Esophagus squamous epithelium (tissue), 5 donors: ENCODE measurements at places on chromosomes 13 and 19.

DNA sequence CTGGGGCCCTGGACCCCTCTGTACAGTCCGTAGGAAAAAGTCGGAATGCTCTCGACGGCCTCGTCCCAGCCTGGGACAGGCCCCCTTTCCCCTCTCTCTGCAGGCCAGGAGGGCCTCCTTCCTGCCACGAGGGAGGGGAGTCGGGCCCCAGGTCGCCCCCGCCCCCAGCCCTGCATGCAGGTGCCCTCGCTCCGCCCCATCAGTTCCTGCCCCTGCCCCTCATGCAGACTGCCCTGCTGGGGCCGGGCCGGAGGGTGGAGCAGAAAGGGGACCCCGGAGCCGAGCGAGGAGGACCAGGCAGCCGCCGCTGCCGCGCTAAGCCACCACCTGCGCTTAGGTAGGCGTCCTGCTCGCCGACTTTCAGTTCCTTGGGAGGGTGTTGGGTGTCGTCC, 7.3 kb downstream of the LYL1 start:
- no peaks in the 10 kb centered on the region for H3K36me3 ChIP-seq
- peak overlapping the region; percentile 23 for H3K4me3 ChIP-seq
- no peaks in the 10 kb centered on the region for H3K27me3 ChIP-seq
- peak overlapping the region; percentile 85 for H3K27ac ChIP-seq
- peaks cover 66% of the 10 kb centered on the region for H3K4me1 ChIP-seq
- DNase-seq = no peak

DNA sequence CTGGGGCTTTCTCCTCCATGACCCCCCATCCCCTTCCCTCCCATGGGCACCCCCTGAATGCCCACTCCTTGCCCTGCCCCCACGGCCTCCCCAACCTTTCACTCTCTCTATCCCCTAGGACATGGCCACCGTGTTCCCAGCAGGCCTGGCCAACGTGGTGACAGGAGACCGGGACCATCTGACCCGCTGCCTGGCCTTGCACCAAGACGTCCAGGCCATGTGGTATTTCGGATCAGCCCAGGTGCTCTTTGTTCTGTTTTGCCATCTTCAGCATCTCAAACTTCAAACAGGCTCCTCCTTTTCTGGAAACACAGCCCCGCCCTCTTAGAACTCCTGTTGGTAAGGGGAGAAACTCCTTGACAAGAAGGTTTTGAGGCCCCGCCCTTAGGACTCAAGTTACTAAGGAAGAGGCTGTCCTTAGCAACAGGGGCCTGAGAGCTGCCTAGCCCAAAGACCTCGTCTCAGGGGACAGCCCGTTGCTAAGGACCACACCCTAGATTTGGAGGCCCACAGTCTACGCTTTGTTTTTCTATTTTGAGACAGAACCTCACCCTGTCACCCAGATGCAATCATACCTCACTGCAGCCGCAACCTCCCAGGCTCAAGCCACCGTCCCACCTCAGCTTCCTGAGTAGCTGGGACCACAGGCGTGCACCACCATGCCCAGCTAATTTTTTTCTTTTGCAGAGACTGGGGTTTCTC, 5.1 kb upstream of the FLT3LG start:
- peaks cover 10% of the 10 kb centered on the region for H3K4me1 ChIP-seq
- H3K27me3 ChIP-seq = no peaks in the 10 kb centered on the region
- peak overlapping the region; percentile 95 for H3K27ac ChIP-seq

DNA sequence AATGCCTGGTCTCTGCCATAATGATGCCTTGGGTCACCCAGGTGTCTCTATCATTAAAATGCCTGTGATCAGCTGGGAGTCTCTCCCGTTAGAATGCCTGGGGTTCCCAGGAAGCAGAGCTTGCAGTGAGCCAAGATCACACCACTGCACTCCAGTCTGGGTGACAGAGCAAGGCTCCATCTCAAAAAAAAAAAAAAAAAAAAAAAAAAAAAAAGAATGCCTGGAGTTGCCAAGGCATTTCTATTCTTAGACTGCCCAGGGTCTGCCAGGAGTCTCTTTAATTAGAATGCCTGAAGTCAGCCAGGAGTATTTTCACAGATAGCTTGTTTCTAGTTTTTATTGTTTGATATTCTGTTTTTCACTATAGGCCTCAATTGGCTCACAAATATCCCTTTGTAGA, 1552.5 kb downstream of the UQCRFS1 start:
- no peak overlapping the region for H3K4me3 ChIP-seq
- no peaks in the 10 kb centered on the region for H3K4me1 ChIP-seq
- no peak for DNase-seq
- H3K27ac ChIP-seq = no peak overlapping the region
- H3K27me3 ChIP-seq = no peaks in the 10 kb centered on the region
- no peaks in the 10 kb centered on the region for H3K36me3 ChIP-seq

GRCh38 chr19:51016798-51017683, 2.5 kb downstream of the KLK10 start:
- H3K4me1 ChIP-seq = peaks cover 56% of the 10 kb centered on the region
- no peaks in the 10 kb centered on the region for H3K27me3 ChIP-seq
- peak overlapping the region; percentile 66 for H3K4me3 ChIP-seq
- H3K36me3 ChIP-seq = no peaks in the 10 kb centered on the region
- H3K27ac ChIP-seq = peak overlapping the region; percentile 88
- DNase-seq = no peak

DNA sequence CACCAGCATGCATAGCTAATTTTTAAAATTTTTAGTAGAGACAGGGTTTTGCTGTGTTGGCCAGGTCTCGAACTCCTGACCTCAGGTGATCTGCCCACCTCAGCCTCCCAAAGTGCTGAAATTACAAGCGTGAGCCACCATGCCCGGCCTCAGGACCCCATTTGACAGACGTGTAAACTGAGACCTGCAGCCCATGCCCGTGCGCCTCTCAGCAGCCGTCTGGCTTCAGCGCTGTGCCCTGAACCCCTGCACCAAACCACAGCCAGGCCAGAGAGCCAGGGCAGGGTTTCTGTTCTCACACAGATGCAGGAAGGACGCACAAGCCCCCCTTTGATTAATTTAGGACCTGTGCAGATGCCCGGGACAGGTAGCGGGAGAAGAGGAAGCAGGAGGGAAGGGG, 7.3 kb upstream of the FFAR1 start:
- no peak for DNase-seq
- H3K27ac ChIP-seq = no peak overlapping the region
- H3K27me3 ChIP-seq = no peaks in the 10 kb centered on the region
- no peaks in the 10 kb centered on the region for H3K4me1 ChIP-seq

DNA sequence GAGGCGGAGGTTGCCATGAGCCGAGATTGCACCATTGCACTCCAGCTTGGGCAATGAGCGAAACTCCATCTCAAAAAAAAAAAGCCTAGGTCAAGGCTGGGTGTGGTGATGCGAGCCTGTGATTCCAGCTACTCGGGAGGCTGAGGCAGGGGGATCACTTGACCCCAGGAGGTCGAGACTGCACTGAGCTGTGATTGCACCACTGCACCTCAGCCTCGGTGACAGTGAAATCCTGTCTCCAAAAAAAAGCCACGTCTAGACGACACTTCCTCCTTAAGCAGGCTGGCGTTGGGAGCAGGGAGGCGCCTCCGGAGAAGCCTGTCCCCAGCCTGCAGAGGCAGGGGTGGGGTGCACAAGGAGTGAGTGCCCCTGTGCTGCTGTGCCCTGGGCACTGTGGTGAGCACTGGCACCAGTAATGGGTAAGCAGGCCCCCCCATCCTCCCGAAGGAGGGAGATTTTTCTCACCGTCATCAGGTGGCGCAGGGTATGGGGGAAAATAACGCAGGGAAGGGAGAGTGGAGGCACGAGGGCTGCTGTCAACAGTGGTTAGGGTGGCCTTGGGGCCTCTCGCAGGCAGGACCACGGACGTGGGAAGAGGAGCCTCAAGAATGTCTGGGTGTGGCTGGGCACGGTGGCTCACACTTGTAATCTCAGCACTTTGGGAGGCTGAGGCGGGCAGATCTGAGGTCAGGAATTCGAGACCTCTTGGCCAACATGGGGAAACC, 706 bp downstream of the P2RY11 start:
- DNase-seq = no peak
- H3K36me3 ChIP-seq = peaks cover 86% of the 10 kb centered on the region
- H3K4me3 ChIP-seq = no peak overlapping the region
- peak overlapping the region; percentile 57 for H3K27ac ChIP-seq
- peaks cover 12% of the 10 kb centered on the region for H3K4me1 ChIP-seq

- no peak for DNase-seq
- no peak overlapping the region for H3K4me3 ChIP-seq
- no peaks in the 10 kb centered on the region for H3K36me3 ChIP-seq
- no peaks in the 10 kb centered on the region for H3K27me3 ChIP-seq
These were observed 177.2 kb downstream of the STK24 start for GRCh38 chr13:98399756-98400155.

DNA sequence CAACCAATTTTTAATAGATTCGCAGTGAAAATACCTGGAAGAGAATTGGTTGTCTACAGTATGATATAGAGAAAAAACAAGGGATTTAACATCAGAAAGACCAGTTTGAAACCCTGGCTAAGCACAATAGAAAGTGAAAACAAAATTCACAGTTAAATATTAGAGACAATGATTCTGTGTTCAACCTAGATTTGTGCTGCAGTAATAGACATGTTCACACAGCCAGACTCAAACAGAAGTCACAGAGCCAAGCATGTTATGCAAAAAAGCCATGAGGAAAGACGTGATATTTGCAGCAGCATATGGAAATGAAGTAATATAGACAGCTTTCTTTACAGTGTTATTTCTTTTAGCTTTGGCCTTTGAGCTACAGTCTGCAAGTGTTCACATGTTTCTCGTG, 48.1 kb downstream of the SCEL start:
- no peaks in the 10 kb centered on the region for H3K36me3 ChIP-seq
- H3K4me3 ChIP-seq = no peak overlapping the region
- no peak for DNase-seq
- H3K27me3 ChIP-seq = no peaks in the 10 kb centered on the region

DNA sequence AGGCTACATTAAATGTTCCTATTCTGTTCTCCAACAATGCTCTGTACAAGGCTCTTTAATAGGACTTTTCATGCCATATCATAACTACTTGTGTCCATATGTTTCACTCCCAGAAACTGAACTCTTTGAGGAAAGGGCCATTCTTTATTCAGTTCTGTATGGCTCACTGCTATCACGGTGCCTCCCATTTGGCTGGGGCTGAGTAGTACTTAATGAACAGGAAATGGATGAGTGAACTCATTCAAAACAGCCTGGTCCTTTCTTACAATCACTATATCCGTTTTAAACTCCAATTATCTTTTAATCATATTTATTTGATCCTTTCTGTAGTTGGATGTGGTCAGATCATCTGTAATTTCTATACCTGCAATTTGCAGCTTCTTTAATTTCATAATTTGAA, 410.6 kb downstream of the TBC1D4 start:
- no peak overlapping the region for H3K4me3 ChIP-seq
- H3K27me3 ChIP-seq = no peaks in the 10 kb centered on the region
- no peaks in the 10 kb centered on the region for H3K4me1 ChIP-seq
- no peaks in the 10 kb centered on the region for H3K36me3 ChIP-seq

- H3K36me3 ChIP-seq = no peaks in the 10 kb centered on the region
- H3K4me3 ChIP-seq = no peak overlapping the region
- no peaks in the 10 kb centered on the region for H3K4me1 ChIP-seq
- DNase-seq = no peak
- no peak overlapping the region for H3K27ac ChIP-seq
These were observed 90.7 kb upstream of the MCF2L start for GRCh38 chr13:112877976-112878955.

DNA sequence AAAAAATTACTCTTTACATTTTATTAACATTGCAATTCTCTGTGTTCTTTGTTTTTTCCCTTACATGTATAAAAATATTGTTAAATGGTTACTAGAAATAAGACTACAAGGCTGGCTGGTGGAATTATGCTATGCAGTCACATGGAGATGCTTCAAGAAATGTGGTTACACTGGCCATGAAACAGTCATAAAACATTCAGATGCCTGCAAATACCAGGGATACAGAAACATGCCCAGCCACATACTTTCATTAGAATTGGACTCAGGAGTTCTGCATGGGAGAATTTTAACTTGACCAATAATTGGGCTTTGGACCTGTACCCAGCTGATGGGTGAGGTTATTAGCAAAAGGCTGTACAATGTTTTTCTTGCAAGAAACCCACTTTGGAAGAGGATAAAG, 1407.7 kb upstream of the SLC10A2 start:
- no peaks in the 10 kb centered on the region for H3K27me3 ChIP-seq
- H3K36me3 ChIP-seq = no peaks in the 10 kb centered on the region
- H3K4me1 ChIP-seq = no peaks in the 10 kb centered on the region
- no peak for DNase-seq
- no peak overlapping the region for H3K27ac ChIP-seq

- H3K4me3 ChIP-seq = no peak overlapping the region
- H3K27me3 ChIP-seq = peaks cover 27% of the 10 kb centered on the region
- H3K36me3 ChIP-seq = no peaks in the 10 kb centered on the region
- no peak overlapping the region for H3K27ac ChIP-seq
- no peak for DNase-seq
These were observed 550 bp upstream of the DLL3 start for GRCh38 chr19:39497996-39498797.

DNA sequence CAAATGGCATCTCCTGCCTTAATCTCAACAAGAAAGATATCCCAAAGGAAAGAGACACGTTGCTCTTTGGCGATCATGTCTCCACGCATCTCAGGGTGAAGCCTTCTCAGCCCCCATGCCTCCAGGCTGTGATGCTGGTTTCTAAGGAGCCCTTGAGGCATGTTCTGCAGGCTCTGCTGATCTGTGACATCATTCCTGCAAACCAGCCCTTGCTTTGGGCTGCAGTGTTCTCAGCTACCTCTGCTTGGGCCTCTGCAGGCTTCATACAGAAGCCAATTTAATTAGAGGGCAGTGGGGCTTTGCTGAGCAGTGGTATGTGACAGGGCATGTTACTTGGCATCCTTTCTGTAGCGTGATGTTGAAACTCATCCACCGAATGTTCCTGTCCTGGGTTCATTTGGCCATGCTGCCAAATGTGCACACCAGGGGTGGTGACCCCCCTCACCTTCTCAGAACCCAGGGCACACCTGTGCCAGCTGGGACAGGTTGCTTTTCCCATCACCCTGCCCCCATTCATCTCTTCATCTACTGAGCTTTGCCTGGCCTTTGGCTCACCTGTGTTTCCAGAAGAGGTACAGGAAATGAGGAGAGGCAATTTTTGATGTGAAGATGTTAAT, 230.9 kb downstream of the TEX29 start:
- H3K27me3 ChIP-seq = no peaks in the 10 kb centered on the region
- no peak overlapping the region for H3K4me3 ChIP-seq
- H3K4me1 ChIP-seq = no peaks in the 10 kb centered on the region
- no peaks in the 10 kb centered on the region for H3K36me3 ChIP-seq

GRCh38 chr13:22287343-22287920, 616.6 kb downstream of the FGF9 start:
- H3K36me3 ChIP-seq = no peaks in the 10 kb centered on the region
- H3K27ac ChIP-seq = no peak overlapping the region
- DNase-seq = no peak

GRCh38 chr13:95267662-95268342, 33.4 kb downstream of the ABCC4 start:
- no peak for DNase-seq
- H3K4me1 ChIP-seq = peaks cover 3% of the 10 kb centered on the region
- no peaks in the 10 kb centered on the region for H3K36me3 ChIP-seq
- no peak overlapping the region for H3K27ac ChIP-seq
- H3K27me3 ChIP-seq = no peaks in the 10 kb centered on the region

- no peak overlapping the region for H3K27ac ChIP-seq
- no peaks in the 10 kb centered on the region for H3K4me1 ChIP-seq
- no peak overlapping the region for H3K4me3 ChIP-seq
- H3K36me3 ChIP-seq = no peaks in the 10 kb centered on the region
These were observed 131.6 kb downstream of the SOX1 start for GRCh38 chr13:112198396-112199010.

- H3K4me1 ChIP-seq = no peaks in the 10 kb centered on the region
- no peaks in the 10 kb centered on the region for H3K27me3 ChIP-seq
- no peak overlapping the region for H3K4me3 ChIP-seq
- H3K36me3 ChIP-seq = peaks cover 94% of the 10 kb centered on the region
These were observed 20.8 kb upstream of the FBXL3 start for GRCh38 chr13:77047649-77048343.
